ENCODE measurements at places on chromosomes 1 and 21.

DNA sequence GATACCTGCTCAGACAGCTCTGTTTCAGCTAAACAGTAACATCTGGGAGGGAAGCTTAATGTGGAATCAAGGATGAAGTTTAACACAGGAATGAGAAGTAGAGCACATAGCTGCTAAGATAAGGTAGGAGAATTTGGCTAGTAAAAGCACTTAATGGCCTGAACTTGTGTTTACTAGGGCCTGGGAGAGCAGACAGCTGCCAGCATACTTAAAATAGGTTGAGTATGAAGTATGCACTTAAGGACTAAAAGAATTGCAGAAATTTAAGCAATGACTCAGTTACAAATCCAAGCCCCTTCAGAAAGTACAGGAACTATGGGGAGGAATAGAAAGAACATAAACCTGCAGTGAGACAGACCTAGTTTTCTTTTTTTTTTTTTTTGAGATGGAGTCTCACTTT is 53.0 kb downstream of the BACH1 start:
- DNase-seq: no peak

DNA sequence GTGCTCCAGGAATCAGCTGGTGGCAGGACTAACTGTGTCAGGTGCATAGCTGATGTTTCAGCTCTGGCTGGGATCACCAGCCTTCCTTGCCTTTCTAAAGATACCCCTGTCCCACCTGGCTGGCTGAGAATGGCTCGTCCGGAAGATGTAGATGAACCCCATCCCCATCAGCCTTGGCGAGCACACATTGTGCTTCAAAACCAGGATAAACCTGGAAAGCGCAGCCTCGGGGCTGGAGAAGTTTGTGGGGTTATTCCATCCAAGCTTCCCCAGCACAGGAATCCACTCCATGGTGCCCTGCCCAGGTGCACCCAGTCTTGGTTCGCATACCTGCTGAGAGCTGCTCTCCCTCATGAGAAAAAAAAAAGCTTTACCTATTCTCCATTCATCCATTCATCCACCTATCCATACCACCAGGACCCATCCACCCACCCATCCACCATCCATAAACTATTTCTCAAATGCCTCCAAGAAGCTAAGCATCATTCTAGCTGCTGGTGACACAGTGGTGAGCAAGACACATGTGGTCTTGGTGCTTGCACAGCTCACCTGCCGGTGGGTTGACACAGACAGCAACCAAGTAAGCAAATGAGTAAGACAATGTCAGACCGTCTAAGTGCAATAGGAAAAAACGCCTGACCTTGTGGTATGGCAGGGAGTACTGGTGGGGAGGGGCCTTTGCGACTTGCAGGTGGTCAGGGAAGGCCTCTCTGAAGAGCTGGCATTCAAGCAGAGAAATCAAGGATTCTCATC is 94.0 kb downstream of the DMRTB1 start:
- no peak for DNase-seq

- no peak for DNase-seq
These were observed 32.2 kb downstream of the WDR4 start for GRCh38 chr21:42847051-42847707.

DNA sequence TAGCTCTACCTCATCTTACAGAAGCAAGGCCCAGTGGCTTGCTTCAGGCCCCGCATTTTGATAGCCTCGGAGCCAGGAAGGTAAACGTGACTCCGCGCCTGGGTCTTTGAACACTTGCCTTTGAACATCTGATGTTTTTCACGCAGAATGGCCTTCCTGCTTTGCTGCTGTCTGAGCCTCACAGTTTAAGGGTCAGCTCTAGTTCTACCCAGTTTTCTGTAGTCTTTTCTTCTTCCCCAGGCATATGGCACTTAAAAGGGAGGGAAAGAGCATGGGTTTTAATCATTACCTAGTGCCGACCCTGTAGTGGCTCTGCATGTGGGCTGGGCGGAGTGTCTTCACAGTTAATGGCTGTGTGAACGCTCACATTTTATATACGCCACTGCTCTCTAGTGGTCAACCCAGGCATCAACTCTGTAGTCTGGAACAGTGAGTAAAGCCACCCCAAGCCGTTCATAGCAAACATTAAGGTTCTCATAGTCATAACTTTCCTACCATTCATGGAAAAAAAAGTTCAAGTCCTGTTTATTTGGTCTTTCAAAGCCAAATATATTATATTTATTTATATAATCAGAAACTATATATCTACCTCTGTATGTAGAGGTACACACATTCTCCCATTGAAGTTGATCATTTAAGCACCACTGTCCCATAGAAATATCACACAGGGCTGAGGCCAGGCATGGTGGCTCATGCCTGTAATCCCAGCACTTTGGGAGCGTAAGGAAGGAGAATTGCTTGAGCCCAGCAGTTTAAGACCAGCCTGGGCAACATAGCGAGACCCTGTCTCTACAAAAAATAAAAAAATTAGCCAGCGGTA is 78.1 kb downstream of the IER5 start:
- DNase-seq: peak; percentile 65

DNA sequence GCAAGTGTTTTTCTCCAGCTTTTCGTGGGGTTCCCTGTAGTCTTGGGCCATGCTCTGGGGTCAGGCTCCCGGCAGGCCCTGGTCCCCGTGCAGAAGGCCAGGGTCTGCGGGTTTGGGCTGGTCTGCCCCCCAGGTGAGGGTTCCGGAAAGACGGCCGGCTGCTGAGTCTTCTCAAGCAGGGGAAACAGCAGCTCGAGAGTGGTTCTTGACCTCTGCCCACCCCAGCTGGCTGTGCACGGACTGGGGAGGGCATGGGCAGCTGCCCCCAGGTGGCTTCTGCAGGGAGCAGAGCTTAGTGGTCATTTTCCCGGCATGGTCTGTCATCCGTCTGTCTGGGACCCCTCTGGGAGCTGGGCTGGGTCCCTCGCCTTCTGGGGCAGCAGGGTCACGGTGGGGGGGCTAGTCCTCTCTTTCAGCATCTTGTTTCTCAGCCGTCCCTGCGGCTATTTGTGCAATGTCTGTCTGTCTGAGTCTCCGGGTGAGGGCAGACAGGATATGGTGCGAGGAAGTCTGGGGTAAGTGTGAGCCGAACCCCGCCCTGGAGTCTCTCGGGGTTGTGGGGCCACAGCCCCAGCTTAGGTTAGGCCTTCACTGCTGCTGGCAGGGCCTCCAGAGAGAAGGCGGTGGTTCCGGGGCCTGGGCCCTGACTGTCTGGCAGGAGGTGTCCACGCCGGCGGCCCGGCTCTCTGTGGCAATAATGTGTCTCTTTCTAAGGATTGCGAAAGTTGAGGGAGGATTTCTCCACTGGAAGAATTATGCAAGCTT is 6.1 kb downstream of the SKI start:
- no peak for DNase-seq

All from right renal pelvis (tissue), 4 donors.